ENCODE measurements at places on chromosomes 1 and 21.

- no peak for DNase-seq
These were observed 1.1 kb downstream of the ECM1 start for GRCh38 chr1:150508982-150509381.

DNA sequence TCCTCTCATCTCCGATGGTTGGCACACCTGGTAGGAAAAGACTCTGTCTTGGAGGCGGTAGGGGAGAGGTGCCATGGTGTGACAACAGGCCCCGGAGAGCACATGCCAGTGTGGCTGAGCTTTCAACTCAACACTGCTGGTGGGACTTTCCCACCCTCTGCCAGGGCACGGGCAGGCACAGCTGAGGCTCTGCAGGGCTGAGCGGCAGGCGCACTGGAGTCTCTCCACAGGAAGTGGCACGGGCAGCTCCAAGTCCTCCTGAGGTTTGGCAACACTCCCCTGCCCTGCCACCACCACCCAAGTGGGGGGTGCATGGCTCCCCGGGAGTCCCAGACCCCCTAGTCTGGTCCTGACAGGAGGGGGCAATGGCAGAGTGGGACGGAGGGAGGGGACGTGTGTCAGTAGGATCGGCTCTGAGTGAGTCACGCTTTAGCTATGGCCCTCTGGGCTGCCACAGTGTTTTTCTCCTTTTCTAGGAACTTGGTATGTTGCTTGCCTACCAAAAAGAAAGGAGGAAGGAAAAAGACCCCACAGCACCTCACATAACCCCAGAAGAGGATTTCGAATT is 27.3 kb upstream of the EVA1B start:
- no peak for DNase-seq

- DNase-seq = no peak
These were observed 8.9 kb upstream of the A3GALT2 start for GRCh38 chr1:33329600-33330305.

DNA sequence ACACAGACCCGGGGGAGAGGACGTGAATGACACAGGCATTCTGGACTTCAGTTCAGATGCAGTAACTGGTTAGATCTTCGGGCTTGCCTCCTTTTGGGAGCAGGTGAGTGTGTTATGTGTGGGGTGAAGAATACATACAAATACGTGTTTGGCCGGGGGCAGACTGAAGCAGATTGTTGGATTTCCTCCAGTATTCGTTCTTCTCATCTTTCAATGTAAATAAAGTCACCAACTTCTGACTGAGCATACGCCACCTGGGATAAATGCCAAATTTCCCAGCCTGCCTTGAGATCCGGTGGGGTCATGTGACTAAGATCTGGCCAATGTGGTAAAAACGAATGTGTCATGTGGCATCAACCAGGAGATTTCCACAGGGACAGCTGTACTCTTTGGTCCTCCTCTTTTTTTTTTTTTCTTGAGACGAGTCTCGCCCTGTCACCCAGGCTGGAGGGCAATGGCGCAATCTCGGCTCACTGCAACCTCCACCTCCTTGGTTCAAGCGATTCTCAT is 189.8 kb downstream of the RGS7 start:
- DNase-seq = no peak

GRCh38 chr1:150053926-150054325 is 13.7 kb upstream of the VPS45 start:
- no peak for DNase-seq

- no peak for DNase-seq
These were observed 102.6 kb upstream of the UBE2U start for GRCh38 chr1:64100791-64101190.

- no peak for DNase-seq
These were observed 620.5 kb upstream of the PKN2 start for GRCh38 chr1:88063605-88064004.

DNA sequence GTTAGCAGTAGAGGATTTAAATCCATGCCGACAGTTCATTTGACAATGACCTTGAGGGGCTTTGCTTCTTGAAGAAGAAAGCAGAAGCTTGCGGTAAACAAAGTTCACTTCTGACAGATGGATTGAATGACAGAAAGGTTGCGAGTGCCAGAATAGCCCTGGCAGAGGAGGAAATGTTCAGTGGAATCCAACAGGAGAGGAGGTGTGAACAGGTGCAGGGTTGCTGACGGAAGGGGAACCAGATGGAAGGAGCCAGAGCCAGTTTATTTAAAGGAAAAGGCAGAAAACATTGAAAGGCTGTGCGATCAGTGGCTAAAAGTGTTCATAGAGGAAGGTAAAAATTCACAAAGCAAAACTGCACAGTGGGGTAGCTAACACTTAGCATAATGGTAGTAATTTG is 141.0 kb downstream of the SDCCAG8 start:
- no peak for DNase-seq
